AML-193 (cell line): ENCODE measurements at places on chromosomes 3 and 15.

DNA sequence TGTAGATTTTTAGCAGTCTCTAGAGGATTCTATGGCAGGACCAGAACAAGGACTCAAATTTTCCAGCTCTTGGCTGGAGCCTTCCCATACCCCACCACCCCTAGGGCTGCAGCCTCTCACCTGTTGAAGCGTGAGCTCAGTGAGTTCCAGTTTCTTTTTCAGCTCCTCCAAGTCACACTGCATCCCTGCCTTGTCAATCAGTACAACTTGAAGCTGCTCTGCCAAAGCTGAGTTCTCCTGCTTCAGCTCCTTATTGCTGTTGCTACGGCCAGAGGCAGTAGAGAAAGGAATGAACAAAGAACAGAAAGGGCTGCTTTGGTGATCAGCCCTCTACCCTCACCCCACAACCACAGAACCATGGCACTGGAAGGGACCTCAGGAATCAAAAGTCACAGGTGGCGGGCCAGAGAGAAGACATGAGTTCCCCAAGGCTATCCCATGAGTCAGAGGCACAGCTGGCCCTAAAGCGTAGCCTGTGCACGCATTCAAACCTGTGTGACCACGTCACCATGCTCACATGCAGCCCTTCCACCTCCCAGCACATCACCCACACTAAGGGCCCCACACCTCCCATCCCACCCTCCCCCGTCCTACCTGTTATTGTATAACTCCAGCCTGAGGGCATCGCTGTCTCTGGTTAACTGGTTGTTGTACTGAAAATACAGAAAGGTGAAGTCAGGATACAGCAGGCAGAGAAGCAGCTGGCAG lies 83.3 kb upstream of the C2CD4B start:
- no peak for DNase-seq

- peak; percentile 51 for DNase-seq
Observed at GRCh38 chr15:85044251-85044853, 62.7 kb downstream of the PDE8A start.

- DNase-seq = no peak
Observed at GRCh38 chr3:196489747-196490146, 13.8 kb downstream of the RNF168 start.

DNA sequence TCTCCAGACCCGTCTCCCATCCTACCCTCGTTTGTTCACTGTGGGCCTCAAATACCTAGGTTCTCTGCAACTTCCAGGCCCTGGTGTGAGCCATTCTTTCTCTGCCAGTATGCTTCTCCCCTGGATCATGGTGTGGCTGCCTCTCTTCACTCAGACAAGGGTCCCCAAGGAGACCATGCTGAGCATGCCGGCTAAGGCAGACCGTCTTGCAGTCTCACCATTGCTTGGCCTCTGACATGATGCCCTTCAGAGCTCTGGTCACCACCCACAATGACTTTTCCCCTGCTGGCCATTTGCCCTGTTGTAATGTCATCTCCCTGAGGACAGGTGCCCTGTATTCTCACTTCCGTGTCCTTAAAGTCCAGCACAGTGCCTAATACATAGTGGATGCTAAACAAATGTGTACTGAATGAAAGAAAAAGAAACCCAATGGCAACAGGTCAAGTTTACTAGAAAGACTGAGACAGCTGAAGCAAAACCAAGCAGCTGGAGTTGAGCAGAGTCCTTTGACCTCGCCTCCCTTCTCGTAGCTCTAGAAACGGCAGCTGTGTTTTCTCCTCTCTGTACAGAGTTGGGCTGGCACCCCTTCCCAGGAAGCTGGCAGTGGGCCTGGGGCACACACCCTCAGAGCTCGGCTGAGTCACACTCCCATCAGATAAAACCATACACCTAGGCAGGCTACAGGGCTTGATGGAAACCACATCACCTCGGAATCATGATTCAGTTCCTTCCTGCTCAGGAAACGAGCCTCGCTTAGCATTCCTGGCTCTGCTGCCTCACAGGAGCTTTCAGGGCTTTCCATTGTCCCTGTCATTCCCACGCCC lies 8.6 kb downstream of the TLR9 start:
- DNase-seq = no peak

GRCh38 chr3:124509884-124510283 lies 220.4 kb upstream of the UMPS start:
- DNase-seq = no peak

- DNase-seq = no peak
Observed at GRCh38 chr15:58503139-58504027, 71.6 kb downstream of the LIPC start.

DNA sequence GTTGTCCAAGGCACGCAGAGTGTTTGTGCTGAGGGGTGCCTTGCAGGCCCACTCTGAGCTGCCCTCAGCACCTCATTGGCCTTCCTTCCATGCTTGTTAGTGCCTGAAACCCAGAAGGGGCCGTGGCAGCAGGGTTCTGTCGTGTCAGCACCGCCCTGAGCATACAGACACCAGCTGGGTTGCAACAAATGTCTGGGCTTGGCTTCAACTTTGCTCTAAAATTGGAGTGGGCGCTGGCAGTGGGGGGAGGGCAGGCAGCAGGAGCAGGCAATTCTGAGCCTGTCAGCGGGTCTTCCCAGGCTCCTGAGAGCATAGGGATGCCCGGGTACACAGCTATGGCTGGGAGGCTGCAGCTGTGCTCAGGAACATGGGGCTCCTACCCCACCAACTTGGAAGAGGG lies 464.3 kb downstream of the EPHA3 start:
- no peak for DNase-seq

DNA sequence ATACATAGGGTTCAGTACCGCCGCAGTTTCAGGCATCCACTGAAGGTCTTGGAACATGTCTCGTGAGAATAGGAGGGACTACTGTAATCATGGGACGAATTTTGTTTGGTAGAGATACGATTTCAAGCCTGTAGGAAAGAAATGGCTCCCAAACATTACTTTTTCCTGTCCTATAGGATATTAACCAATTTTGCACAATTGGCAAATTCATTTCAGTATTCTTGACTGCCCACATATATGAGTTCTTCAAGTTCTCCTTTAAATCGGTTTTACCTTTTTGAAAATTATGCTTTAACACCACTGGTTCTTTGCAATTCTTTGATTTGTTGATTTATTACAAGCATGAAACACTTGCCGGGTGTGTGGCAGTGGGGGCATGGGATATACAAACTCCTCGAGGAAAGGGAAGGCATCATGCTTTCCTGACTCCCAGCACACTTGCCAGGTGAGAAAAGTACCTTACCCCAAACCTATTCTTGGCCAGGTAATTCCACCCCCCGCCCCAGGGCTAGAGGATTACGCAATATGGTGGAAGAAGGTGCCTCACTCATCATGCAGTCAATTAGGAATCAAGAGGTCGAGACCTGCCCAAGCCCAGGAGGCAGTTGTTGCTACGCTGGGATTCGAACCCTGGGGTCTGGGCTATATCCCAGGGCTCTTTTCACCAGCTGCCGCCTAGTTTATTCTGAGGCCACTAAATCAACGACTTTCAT lies 584 bp upstream of the LARS2 start:
- DNase-seq = no peak

- no peak for DNase-seq
Observed at GRCh38 chr3:106839576-106840280, 537.5 kb upstream of the CCDC54 start.

DNA sequence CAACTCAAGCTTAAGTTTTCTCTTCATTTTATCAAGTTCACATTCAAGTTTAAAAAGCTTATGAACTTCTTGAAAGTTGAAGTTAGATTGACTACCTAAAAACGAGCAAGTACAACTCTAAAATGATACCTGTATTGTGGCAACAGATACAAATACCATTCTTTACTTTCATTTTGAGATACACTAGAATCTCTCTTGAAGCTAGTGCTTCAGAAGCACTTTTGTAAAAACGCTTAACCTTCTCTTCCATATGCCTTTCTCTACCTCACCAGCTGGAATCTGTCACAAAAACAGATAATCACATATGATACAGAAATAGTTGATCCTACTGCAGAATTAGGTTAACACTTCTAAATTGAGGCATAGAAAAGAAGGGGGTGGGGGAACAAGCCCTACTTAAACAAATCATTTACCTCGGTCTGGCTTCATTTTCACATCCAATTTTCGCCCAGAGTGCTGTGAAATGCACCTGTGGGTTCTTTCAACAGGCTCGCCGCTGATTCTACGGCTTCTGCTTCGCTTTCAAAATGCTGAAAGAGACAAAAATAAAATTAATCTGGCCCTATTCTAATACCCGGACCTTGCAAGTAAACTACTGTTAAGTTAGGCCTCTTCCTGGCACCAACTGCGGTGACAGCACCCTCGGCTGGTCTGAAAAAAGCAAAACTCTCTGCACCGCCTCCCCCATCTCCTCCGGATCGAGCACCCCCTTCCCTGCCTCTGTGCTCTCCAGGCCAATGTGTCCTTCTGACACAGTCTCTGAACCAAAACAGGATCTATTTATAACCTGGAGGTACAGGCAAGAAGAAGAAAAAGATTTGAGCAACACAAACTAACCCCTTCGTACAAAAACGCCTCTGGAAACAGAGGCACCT lies 1.4 kb downstream of the ATOSA start:
- peak; percentile 60 for DNase-seq

DNA sequence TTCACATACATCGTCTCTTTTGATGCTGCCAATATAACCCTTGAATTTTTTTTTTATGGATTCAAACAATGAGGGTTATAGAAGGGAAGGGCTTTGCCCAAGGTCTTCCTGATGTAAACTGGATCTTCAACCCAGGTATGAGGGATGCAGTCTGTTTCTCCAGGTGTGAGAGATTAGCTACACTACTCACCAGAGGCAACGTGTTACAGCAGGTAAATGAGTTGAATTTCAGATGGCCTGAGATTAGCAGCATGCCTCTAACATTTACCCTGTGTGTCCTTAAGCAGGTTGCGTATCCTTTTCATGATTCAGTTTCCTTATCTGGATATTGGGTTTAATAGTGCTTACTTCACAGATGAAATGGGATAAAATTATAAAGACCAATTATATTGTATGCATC lies 1.9 kb downstream of the RTP4 start:
- no peak for DNase-seq

- DNase-seq = no peak
Observed at GRCh38 chr3:189778340-189778950, 147.3 kb downstream of the TP63 start.

DNA sequence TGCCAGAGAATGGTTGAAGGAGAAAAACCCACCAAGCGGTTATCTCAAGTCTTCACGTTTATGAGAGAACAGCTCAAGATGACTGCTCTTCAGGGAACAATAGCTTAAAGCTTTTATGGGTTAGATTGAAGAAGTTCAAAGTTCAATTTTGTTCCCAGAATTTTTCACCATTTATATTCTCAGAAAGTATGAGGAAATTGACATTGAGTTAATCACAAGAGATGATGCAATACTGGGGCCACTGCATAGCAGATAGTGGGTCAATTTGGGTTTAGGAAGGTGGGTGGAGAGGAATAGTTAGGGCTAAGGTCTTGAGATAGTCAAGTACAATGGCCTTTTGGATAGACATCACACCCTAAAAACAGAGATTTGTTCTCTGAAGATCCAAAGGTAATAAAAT lies 539.3 kb downstream of the SQOR start:
- DNase-seq = no peak

DNA sequence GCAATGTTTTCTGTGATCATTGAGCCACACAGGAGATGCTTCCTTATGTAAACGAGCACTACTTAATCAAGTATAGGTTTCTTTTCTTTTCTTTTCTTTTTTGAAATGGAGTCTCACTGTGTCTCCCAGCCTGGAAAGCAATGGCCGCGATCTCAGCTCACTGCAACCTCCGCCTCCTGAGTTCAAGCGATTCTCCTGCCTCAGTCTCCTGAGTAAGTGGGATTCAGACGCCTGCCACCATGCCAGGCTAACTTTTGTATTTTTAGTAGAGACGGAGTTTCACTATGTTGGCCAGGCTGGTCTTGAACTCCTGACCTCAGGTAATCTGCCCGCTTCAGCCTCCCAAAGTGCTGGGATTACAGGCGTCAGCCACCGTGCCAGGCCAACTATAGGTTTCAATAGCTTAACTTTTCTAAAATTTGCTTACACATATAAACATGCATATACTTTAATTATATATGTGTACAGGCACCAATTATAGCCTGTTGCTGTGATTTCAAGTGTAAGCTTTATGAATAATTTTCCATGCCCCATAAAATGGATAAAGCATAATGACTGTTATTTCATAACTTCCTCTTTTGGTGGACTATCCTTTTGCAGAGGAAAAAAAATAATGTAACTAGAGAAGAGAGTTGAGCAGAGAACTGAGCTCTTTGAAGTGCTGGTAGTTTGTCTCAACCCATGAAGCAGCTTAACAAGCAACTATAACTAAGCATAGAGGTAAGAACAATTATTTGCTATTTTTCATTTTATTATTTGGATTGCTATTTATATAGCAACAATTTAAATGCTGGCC lies 24.8 kb upstream of the MBNL1 start:
- DNase-seq = peak; percentile 98

DNA sequence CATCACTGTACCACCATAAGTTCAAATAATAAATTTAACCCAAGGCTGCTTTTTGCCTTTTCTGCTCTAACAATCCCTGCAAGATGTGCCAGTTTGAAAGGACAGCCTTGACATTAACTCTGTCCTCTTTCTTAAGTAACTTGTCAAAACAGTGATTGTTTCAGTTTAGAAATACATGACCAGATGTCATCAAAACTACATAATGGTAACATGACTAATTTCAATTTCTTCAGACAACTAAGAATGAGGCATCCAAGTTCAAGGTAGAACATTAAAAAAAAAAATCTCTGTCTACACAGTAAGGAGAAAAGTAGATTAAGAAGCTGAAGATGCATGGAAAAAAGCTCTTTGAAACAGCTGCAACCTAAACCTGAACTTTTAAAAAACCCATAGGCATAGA lies 47.4 kb downstream of the SHQ1 start:
- DNase-seq = no peak

DNA sequence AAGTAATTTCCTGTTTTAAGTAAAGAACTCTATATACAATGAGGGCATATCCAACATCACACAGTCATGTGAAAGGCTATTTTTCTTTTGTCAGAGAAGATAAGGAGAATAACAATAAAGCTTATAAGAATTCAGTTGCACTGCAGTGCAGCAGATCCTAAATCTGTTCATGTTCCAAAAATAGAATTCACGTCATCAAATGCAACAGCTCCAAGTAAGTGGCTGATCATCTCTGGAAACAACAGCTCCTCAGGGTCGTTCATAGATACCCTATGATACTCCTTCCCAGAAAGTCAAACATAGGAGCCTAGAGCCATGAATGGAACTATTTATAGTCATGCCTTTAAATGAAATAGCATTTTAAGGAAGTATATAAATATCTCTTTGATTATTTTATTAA lies 100.2 kb downstream of the FMN1 start:
- DNase-seq = no peak

DNA sequence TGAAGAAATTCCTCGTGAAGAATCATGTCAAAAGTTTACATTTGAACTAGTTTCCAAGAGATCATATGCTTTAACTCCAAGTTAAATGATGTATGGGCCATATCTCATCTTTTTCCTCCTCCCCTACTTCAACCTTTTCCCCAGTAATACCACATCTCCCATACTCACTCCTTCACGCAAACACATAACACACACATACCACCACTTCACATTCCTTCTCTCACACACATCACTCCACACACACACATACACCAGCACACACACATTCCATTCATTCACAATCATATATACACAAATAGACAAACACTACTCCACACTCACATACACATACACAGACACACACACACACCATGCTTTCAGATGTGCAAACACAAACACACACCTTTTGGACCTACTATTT lies 769.0 kb upstream of the NR2F2 start:
- DNase-seq = no peak
